ENCODE measurements at places on chromosomes 7 and 10. TPM values are rescaled to one million over a fixed set of nuclear protein-coding genes. Genes with fewer than 3 reads are reported as not detected.
A peak's percentile ranks its signal among the peaks of the same experiment; 100 is the strongest.

DNA sequence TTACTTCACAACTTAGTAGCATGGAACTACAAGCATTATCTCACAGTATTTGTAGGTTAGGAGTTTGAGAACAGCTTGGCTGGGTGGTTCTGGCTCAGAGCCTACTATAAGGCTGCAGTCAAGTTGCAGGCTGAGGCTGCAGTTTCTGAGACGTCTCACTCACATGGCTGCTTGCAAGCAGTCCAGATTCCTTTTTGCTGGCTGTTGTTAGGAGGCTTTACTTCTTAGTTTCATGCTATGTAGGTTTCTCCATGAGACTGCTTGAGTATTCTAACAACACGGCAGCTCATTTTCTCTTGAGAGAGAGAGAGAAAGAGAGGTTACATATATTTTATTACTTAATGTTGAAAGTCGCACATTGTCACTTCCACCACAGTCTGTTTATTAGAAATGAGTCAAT lies 1073.9 kb downstream of the NXPH1 start:
- no peaks in the 10 kb centered on the region for H3K36me3 ChIP-seq
- H3K27ac ChIP-seq = no peak overlapping the region
- H3K4me1 ChIP-seq = no peaks in the 10 kb centered on the region
- DNase-seq = peak; percentile 72
- no peak overlapping the region for H3K4me3 ChIP-seq

The ANKRD61 gene
- polyA plus RNA-seq = 0.69 TPM

GRCh38 chr10:2246747-2247146 lies 509.4 kb upstream of the ADARB2 start:
- no peak for DNase-seq
- no peak overlapping the region for H3K4me3 ChIP-seq
- peaks cover 2% of the 10 kb centered on the region for H3K27me3 ChIP-seq
- no peak overlapping the region for H3K27ac ChIP-seq

- no peak overlapping the region for H3K4me3 ChIP-seq
- H3K4me1 ChIP-seq = no peaks in the 10 kb centered on the region
- no peaks in the 10 kb centered on the region for H3K27me3 ChIP-seq
- no peak overlapping the region for H3K27ac ChIP-seq
- no peaks in the 10 kb centered on the region for H3K36me3 ChIP-seq
Observed at GRCh38 chr7:19020062-19020461, 97.4 kb downstream of the TWIST1 start.

GRCh38 chr7:151514461-151515275 lies 5.0 kb downstream of the RHEB start:
- H3K36me3 ChIP-seq = no peaks in the 10 kb centered on the region
- H3K4me3 ChIP-seq = no peak overlapping the region
- H3K27me3 ChIP-seq = no peaks in the 10 kb centered on the region
- peaks cover 12% of the 10 kb centered on the region for H3K4me1 ChIP-seq
